ENCODE measurements at places on chromosomes 4 and X. TPM values are rescaled to one million over a fixed set of nuclear protein-coding genes. Genes with fewer than 3 reads are reported as not detected.
A peak's percentile ranks its signal among the peaks of the same experiment; 100 is the strongest.

- no peak overlapping the region for H3K4me3 ChIP-seq
- DNase-seq, result peak; percentile 27
- no peaks in the 10 kb centered on the region for H3K27me3 ChIP-seq
These were observed 164.7 kb downstream of the DCLK2 start for GRCh38 chr4:150242820-150243458.

DNA sequence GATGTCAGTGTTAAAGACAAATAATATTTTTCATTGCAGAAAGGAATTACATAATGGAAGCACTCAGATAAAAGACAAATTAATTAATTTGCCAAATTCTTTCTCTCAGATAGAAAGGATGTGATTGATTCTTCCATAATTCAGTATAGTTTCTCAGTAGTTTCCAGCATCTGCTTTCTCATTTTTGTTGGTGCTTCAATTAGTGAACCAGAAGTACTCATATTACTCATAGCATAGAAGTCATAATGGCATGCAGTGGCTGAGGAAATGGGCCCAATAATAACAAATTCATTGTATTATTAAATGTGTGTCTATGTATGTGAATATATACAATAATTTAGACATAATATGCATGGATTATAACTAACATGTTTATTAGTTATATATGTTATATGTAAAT is 393.3 kb upstream of the TRAM1L1 start:
- H3K36me3 ChIP-seq, result no peaks in the 10 kb centered on the region
- DNase-seq, result no peak
- no peak overlapping the region for H3K27ac ChIP-seq
- no peaks in the 10 kb centered on the region for H3K4me1 ChIP-seq

GRCh38 chrX:8946563-8946962 is 87.4 kb downstream of the FAM9B start:
- no peak for DNase-seq
- H3K27me3 ChIP-seq, result peaks cover 3% of the 10 kb centered on the region
- no peak overlapping the region for H3K27ac ChIP-seq
- no peaks in the 10 kb centered on the region for H3K36me3 ChIP-seq
- H3K4me3 ChIP-seq, result no peak overlapping the region

GRCh38 chr4:23943478-23943877 is 53.6 kb upstream of the PPARGC1A start:
- H3K27ac ChIP-seq, result no peak overlapping the region
- H3K4me1 ChIP-seq, result no peaks in the 10 kb centered on the region
- DNase-seq, result no peak
- no peak overlapping the region for H3K4me3 ChIP-seq

GRCh38 chr4:26058537-26058936 is 144.5 kb downstream of the SMIM20 start:
- peak overlapping the region; percentile 53 for H3K27ac ChIP-seq
- peaks cover 14% of the 10 kb centered on the region for H3K4me1 ChIP-seq
- peaks cover 9% of the 10 kb centered on the region for H3K27me3 ChIP-seq
- no peak overlapping the region for H3K4me3 ChIP-seq

Gene GIMD1
- total RNA-seq, result not detected

- peaks cover 19% of the 10 kb centered on the region for H3K4me1 ChIP-seq
- H3K27me3 ChIP-seq, result no peaks in the 10 kb centered on the region
- DNase-seq, result peak; percentile 84
- no peak overlapping the region for H3K4me3 ChIP-seq
- no peak overlapping the region for H3K27ac ChIP-seq
These were observed 280.5 kb downstream of the FBXW7 start for GRCh38 chr4:152255437-152255836.

DNA sequence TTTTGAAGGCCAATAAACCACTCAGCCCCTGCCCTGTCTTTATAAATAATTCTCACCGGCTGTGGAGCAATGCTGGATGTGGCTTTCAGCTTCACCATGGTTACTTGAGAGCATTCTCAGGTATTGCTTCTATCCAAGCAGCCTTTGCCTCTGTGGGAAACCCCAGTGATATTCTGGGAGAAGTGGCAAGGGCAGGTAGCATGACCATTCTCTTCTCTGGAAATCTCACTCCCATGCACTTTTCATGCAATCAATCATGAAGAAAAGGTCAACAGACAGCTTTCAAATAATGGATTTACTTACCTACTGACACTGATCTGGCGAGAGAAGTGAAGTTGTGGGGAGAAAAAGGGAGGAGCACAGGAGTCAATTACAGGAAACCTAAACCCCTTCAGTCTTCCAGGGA is 49.5 kb downstream of the UNC5C start:
- no peak overlapping the region for H3K27ac ChIP-seq
- no peak overlapping the region for H3K4me3 ChIP-seq
- H3K4me1 ChIP-seq, result no peaks in the 10 kb centered on the region
- H3K36me3 ChIP-seq, result no peaks in the 10 kb centered on the region
- peaks cover 1% of the 10 kb centered on the region for H3K27me3 ChIP-seq

DNA sequence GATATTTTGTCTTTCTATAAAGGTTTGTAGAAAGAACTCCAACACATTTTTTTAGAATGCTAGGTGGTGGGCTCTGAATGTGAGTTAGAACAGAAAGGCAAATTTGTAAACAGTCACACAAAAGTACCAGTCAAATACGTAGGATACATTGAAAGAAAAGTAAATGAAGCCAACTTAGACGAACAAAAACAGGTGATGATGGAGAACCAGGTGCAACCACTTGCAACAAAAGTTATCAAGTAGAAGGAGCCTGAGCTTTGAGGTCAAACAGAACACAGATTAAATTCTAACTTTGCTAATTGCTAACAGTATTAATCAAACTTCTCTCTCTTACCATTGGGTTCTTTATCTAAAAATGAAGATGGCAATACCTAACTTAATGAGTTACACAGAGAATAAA is 62.7 kb upstream of the DAPP1 start:
- no peak overlapping the region for H3K4me3 ChIP-seq
- H3K27me3 ChIP-seq, result peaks cover 12% of the 10 kb centered on the region
- no peaks in the 10 kb centered on the region for H3K36me3 ChIP-seq
- H3K4me1 ChIP-seq, result peaks cover 7% of the 10 kb centered on the region

Gene PHEX
- total RNA-seq, result 22.7 TPM

DNA sequence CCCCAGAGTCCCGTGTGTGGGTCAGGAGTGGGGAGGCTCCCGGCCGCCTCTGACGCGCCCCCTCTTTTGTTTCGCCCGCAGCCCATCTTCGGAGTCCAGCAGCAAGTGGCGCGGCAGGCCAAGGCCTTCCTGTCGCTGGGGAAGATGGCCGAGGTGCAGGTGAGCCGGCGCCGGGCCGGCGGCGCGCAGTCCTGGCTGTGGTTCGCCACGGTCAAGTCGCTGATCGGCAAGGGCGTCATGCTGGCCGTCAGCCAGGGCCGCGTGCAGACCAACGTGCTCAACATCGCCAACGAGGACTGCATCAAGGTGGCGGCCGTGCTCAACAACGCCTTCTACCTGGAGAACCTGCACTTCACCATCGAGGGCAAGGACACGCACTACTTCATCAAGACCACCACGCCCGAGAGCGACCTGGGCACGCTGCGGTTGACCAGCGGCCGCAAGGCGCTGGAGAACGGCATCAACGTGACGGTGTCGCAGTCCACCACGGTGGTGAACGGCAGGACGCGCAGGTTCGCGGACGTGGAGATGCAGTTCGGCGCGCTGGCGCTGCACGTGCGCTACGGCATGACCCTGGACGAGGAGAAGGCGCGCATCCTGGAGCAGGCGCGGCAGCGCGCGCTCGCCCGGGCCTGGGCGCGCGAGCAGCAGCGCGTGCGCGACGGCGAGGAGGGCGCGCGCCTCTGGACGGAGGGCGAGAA is 117.5 kb downstream of the DCTD start:
- H3K4me1 ChIP-seq, result no peaks in the 10 kb centered on the region
- no peak overlapping the region for H3K27ac ChIP-seq
- peaks cover 6% of the 10 kb centered on the region for H3K27me3 ChIP-seq
- no peak overlapping the region for H3K4me3 ChIP-seq
- DNase-seq, result no peak

DNA sequence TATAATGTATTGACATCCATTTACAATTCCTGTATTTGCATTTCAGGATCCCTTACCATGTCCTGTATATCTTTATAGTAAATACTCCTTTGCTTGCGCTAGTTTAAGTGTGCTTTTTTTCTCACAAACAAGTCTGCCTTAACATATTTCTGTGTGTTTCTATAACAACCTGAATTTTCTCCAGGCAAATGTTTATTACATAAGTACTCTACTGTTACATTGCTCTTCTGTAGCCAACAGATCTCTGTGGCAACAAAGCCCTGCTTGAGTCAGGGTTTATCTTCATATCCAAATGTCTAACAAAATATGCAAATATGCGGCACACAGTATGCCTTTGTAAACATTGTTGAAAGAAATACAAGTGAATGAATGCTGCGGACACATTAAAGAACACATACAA is 625.5 kb downstream of the TLL1 start:
- DNase-seq, result no peak
- H3K36me3 ChIP-seq, result no peaks in the 10 kb centered on the region
- no peaks in the 10 kb centered on the region for H3K27me3 ChIP-seq
- no peak overlapping the region for H3K27ac ChIP-seq
- no peak overlapping the region for H3K4me3 ChIP-seq

GRCh38 chrX:110316351-110317060 is 1.4 kb downstream of the AMMECR1 start:
- H3K27me3 ChIP-seq, result no peaks in the 10 kb centered on the region

DNA sequence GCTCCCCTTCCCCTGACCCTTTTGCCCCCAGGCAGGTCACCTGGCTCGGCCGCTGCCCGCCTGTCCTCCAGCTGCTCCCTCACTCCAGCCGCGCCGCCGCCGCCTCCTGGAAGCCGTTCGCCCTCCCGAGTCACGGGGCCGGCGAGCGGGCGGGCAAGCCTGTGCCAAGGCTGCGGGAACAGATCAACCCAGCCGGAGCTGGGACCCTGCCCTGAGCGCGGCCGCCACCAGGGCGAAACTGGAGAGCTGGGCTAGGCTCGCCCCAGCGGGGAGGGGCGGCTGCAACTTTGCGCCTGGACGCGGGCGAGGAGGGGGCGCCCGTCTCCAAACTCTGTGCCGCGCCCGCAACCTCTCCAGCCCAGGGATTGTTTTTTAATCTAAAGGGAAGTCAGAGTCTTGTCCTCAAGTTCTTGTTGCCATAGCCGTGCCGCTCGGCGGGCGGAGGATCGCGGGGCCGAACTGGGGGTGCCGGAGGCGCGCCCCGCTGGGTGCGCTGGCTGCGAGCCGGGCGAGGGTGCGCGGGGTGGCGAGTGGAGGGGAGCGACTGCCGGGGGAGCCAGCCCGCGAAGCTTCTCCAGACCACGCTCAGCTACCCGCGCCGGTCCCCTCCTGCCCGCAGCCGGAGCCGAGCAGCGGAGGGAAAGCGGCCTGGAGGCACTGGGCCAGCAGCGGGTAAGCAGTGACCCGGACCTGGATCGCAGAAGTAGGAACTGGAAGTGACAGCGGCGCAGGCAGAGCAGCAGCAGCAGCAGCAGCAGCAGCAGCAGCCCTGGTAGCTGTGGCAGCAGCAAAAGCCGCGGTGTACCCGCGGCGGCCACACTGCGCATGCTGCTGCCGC is 13.4 kb downstream of the ARHGEF6 start:
- peak overlapping the region; percentile 91 for H3K27ac ChIP-seq
- DNase-seq, result peak; percentile 59
- H3K36me3 ChIP-seq, result peaks cover 20% of the 10 kb centered on the region
- H3K4me1 ChIP-seq, result peaks cover 64% of the 10 kb centered on the region
- H3K27me3 ChIP-seq, result no peaks in the 10 kb centered on the region
- peak overlapping the region; percentile 74 for H3K4me3 ChIP-seq

Gene SMIM31
- total RNA-seq, result not detected

Gene DNAAF6
- not detected for total RNA-seq

- H3K4me3 ChIP-seq, result no peak overlapping the region
- no peak overlapping the region for H3K27ac ChIP-seq
- no peaks in the 10 kb centered on the region for H3K27me3 ChIP-seq
- DNase-seq, result peak; percentile 7
These were observed 56.1 kb downstream of the PLS3 start for GRCh38 chrX:115616943-115617563.

DNA sequence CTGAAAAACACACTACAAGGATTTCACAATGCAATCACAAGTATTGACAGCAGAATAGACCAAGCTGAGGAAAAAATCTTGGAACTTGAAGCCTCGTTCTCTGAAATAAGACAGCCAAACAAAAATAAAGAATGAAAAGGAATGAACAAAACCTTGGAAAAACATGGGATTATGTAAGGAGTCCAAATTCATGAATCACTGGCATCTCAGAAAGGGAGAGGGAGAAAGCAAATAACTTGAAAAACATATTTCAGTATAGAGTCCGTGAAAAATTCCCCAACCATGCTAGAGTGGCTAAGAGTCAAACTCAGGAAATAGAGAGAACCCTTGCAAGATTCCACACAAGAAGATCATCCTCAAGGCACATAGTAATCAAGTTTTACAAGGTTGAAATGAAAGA is 178.5 kb upstream of the CTSO start:
- no peak for DNase-seq
- H3K27me3 ChIP-seq, result no peaks in the 10 kb centered on the region

- no peaks in the 10 kb centered on the region for H3K4me1 ChIP-seq
- H3K27ac ChIP-seq, result no peak overlapping the region
- peaks cover 1% of the 10 kb centered on the region for H3K27me3 ChIP-seq
- no peak overlapping the region for H3K4me3 ChIP-seq
- H3K36me3 ChIP-seq, result no peaks in the 10 kb centered on the region
These were observed 320.4 kb upstream of the SLC7A11 start for GRCh38 chr4:138562544-138562991.

GRCh38 chr4:183012879-183013729 is 86.0 kb upstream of the WWC2 start:
- no peak overlapping the region for H3K27ac ChIP-seq
- no peaks in the 10 kb centered on the region for H3K4me1 ChIP-seq
- no peak overlapping the region for H3K4me3 ChIP-seq
- H3K36me3 ChIP-seq, result no peaks in the 10 kb centered on the region
- peaks cover 8% of the 10 kb centered on the region for H3K27me3 ChIP-seq
- DNase-seq, result no peak

Gene BEND2
- not detected for total RNA-seq

- no peaks in the 10 kb centered on the region for H3K36me3 ChIP-seq
- DNase-seq, result no peak
- peak overlapping the region; percentile 70 for H3K27ac ChIP-seq
- H3K27me3 ChIP-seq, result no peaks in the 10 kb centered on the region
These were observed 23.4 kb upstream of the RHOH start for GRCh38 chr4:40173470-40173875.

DNA sequence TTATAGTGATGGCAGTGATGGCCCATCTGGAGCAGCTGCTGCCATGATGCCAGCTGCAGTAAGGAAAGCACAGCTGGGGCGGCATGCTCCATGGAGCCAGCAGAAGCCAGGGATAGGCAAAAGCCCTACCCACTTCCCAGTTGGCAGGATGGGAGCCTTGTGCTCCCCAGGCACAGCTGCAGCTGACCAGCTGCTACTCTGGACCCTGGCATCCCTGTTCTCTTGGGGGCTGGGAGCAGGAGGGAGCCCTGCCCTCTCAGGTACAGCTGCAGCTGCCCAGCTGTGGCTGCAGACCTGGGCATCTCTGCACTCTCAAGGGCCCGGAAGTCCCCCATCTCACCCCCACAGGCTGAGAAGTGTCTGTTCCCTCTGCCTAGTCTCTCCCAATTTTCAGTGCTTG is 531.9 kb downstream of the PCDH18 start:
- DNase-seq, result no peak
- no peaks in the 10 kb centered on the region for H3K4me1 ChIP-seq
- no peaks in the 10 kb centered on the region for H3K27me3 ChIP-seq
- no peak overlapping the region for H3K4me3 ChIP-seq
- no peak overlapping the region for H3K27ac ChIP-seq
- H3K36me3 ChIP-seq, result no peaks in the 10 kb centered on the region

Gene TLL1
- not detected for total RNA-seq

- no peak overlapping the region for H3K4me3 ChIP-seq
- H3K27ac ChIP-seq, result no peak overlapping the region
- no peak for DNase-seq
- no peaks in the 10 kb centered on the region for H3K27me3 ChIP-seq
These were observed 92.6 kb downstream of the IQCM start for GRCh38 chr4:149723065-149723464.

Measured in activated CD8-positive, alpha-beta T cell treated with anti-CD3 and anti-CD28 coated beads for 36 hours (primary cell).